ENCODE measurements at places on chromosomes 3 and 15.
A peak's percentile ranks its signal among the peaks of the same experiment; 100 is the strongest.

- no peak for DNase-seq
Observed at GRCh38 chr3:31444220-31445142, 88.2 kb upstream of the STT3B start.

GRCh38 chr15:66498501-66499386 lies 1.2 kb upstream of the SNAPC5 start:
- no peak for DNase-seq

GRCh38 chr3:118354556-118354955 lies 680.1 kb downstream of the IGSF11 start:
- DNase-seq = no peak

DNA sequence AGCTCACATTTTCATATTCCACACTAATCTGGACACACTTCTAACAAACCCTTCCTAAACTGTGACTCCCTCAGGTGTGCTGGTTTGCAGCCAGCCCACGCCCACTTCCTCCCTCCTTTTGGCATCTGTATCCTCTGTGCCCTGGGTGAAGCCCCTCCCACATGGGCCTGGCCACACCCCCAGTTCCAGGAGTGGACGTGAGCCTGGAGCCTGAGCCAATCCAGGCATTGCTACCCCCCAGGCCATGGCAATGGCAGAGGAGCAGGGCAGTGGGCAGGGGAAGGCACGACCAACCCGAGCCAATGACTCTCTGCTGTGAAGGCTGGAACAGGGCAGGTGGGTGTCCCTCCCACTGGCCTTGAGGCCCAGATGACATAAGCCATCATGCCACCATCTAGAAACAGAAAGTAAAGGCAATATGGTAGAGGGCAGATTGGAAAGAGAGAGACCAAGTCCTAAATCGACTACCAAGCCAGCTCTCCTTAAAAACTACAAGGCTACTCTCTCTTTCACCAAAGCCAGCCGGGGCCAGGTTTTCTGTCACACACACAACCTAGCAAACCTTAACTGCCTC lies 18.6 kb downstream of the FAM174B start:
- no peak for DNase-seq

DNA sequence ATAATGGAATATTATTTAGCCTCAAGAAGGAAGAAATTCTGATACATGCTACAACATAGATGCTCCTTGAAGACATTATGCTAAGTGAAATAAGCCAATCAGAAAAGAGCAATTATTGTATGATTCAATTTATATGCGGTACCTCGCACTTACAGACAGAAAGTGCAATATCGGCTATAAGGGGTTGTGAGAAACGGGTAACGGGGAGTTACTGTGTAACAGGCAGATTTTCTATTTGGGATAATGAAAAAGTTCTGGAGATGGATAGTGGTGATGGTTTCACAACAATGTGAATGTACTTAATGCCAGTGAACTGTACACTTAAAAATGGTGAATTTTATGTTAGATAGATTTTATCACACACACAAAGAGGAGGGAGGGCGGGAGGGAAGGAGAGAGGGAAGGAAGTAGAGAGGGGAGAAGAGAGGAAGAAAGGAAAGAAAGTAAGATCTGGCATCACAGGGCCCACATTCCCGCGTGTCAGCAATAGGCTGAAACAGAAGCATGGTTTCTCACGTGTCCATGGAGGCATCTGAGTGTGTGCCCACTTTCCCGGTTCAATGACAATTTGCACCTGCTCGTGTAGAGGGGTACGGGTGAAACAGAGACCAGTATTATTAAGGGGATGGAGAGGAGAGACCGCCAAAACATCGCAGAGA lies 700 bp upstream of the BLM start:
- no peak for DNase-seq

GRCh38 chr3:46187876-46188275 lies 20.2 kb downstream of the CCR1 start:
- no peak for DNase-seq

DNA sequence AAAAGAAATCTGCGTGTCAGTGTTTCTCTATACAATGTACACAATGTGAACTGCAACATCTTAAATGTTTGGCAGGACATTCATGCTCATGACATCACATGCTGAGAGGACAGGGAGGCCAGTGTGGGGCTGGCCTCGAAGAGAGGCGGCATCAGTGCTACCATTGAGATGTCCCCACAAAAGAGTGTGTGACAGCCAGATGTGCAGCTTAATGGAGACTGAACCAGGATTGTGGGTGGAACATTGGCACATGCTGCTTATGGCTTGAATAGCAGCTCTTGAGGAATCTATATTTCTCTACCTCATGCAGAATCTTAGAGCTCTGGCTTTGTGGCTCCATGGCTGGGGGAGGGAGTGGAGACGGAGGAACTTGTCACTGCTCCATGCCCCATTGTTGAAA lies 18.5 kb downstream of the CLDN11 start:
- no peak for DNase-seq

DNA sequence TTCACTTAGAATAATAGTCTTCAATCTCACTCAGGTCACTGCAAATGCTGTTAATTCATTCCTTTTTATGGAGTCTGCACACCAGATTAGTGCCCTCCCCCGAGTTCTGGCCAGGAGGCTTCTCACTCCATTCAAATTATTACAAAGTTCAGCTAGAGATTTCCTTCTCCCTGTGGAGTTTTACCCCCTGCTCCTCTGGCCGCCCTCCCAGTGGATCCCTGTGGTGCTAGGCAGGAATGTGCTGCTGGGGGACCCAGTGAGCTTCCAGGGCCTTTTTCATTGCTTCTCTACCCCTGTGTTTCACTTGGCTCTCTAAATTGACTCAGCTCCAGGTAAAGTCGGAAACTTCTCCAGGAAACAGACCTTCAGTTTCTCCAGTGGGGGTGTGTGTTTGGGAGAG lies 42.7 kb upstream of the CD200R1L start:
- DNase-seq = no peak

- no peak for DNase-seq
Observed at GRCh38 chr3:143769616-143770015, 78.7 kb downstream of the SLC9A9 start.

DNA sequence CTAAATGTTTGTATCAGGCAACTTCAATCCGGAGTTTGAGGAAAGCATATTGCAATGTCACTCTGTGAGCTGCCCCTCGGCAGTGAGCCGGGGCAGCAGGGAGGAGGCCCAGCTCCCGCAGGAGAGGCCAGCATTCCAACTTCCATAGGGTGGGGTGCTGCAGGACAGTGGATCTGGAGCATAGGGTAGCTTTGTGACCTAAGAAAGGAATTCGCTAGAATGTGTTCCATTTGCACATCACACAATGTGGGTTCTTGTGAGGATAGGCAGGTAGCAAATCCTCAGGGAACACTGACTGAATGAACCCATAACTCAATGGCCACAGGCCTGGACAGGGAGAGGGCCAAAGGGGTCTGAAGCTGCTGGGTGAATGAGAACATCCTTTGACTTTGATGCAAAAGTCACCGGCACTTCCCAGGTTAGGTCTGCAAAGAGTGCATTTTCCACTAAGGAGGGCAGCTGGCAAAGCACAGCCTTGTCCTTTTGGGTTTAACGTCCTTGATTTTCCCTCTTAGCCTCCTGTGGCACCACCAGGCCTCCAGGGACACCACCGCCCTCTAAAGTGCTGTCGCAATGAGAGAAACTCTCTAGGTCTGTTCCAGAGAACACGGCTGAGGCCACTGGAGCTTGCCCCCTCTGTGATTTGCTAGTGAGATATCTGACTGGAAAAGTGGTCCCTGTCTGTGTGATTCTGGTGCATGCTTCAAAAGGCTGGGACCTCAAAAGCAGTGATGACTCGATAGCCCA lies 36.2 kb downstream of the GABRB3 start:
- DNase-seq = no peak

DNA sequence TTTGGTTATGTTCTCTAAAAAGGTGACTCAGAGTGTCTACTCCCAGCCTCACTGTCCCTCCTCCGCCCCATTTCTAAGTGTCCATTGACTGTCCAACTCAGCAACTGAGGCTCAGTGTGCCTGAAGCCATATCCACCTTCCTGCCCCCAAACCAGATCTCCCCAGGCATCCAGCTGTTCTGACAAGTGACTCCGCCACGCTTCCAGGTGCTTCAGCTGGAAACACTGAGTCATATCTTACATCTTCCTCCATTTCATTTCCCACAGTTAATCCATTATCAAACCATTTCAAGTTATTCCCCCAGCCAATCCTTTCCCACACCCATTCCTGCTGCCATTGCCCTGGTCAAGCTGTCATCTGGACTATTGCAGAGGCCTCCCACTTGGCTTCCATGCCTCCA lies 17.1 kb downstream of the MAGEF1 start:
- DNase-seq = no peak

DNA sequence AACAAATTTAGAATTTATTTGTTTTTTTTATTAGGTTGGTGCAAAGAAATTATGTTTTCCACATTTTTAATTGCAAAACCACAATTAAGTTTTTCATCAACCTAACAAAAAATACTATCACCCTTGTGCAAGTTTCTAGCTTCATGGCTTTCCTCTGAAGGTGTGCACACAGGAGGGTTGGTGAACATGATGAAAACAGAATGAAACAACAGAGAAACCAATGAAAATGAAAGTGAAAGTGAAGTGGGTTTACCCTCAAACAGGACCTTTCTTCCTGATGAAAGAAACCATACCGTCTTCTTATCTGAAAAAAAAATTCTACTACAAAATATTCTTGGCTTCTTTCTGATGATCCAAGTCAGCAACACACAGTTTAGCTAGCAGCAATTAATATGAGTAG lies 71.9 kb upstream of the FEZF2 start:
- no peak for DNase-seq

- DNase-seq = no peak
Observed at GRCh38 chr3:62233065-62233464, 140.3 kb downstream of the FEZF2 start.

DNA sequence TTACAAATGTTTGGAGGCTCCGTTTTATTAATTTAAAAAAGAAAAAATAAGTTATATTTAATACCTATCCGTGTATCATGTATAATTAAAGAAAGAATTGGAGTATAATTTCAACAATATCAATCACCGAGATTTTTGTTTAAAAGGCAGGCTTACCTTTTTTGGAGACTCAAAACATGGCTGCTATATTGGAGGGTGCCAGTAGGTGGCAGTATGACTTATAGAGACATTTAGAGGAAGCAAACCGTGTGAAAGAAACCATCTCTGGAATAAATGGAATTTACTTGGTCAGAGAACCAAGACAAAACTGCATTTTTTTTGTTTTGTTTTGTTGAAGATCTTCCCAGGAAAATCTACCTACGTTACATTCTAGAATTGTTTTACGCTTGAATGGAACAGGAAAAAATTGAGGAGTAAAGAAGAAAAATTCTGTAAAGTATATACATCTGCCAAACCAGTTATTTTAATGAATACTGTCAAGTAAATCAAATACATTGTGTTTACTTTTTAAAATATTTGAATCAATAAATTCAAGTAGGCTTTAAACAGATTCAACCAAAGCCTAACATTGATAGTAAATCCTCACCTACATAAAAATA lies 802.6 kb upstream of the ALCAM start:
- DNase-seq = peak; percentile 57

- no peak for DNase-seq
Observed at GRCh38 chr3:16249336-16249735, 15.4 kb downstream of the DPH3 start.

Measured in CD8-positive, alpha-beta T cell (primary cell).